ENCODE measurements at places on chromosomes 5 and 9. TPM values are rescaled to one million over a fixed set of nuclear protein-coding genes. Genes with fewer than 3 reads are reported as not detected.

DNA sequence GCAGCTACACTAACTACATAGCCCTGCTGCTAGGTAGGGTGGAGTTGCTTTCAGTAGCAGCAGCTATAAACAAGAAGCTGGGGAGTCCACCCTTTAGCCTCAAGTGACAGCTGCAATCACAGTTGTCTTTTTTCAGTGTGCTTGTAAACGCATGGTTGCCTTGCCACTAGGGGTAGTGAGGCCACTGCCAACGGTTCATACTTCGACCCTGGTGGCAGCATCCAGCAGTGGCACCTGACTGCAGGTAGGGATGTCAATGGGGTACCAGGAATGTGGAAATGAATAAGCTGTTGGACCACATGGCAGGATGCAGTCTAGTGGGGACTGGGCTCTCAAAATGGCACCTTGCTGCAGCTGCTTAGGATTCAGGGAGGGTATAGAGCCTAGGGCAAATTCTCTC, 367.2 kb downstream of the RASEF start:
- H3K27ac ChIP-seq, result no peak overlapping the region
- no peak for DNase-seq
- no peaks in the 10 kb centered on the region for H3K36me3 ChIP-seq
- no peak overlapping the region for H3K4me3 ChIP-seq
- no peaks in the 10 kb centered on the region for H3K4me1 ChIP-seq

GRCh38 chr5:167030500-167031120, 1260.8 kb upstream of the WWC1 start:
- no peaks in the 10 kb centered on the region for H3K4me1 ChIP-seq
- peak; percentile 33 for DNase-seq
- no peak overlapping the region for H3K4me3 ChIP-seq
- no peak overlapping the region for H3K27ac ChIP-seq
- no peaks in the 10 kb centered on the region for H3K36me3 ChIP-seq
- no peaks in the 10 kb centered on the region for H3K27me3 ChIP-seq

DNA sequence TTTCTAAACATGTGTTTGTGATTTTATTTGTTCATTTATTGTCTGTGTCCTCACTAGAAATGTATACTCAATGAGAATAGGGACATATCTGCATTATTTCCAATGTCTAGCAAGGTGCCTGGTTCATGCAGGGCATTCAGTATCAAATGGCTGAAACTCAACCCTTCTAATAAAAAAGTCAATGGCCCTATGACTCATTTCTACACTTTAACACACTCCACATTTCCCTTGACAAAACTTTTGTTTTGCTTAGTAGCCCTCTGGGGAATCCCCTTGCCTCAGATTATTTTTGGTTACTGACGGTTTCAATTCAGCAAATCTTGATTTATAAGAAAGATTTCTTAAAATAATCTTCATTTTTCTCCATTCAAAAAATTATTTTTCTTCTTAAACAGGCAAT, 206.0 kb upstream of the DMRTA1 start:
- H3K36me3 ChIP-seq, result no peaks in the 10 kb centered on the region
- H3K4me3 ChIP-seq, result no peak overlapping the region
- no peak for DNase-seq
- no peak overlapping the region for H3K27ac ChIP-seq
- H3K27me3 ChIP-seq, result no peaks in the 10 kb centered on the region
- H3K4me1 ChIP-seq, result peaks cover 20% of the 10 kb centered on the region

DNA sequence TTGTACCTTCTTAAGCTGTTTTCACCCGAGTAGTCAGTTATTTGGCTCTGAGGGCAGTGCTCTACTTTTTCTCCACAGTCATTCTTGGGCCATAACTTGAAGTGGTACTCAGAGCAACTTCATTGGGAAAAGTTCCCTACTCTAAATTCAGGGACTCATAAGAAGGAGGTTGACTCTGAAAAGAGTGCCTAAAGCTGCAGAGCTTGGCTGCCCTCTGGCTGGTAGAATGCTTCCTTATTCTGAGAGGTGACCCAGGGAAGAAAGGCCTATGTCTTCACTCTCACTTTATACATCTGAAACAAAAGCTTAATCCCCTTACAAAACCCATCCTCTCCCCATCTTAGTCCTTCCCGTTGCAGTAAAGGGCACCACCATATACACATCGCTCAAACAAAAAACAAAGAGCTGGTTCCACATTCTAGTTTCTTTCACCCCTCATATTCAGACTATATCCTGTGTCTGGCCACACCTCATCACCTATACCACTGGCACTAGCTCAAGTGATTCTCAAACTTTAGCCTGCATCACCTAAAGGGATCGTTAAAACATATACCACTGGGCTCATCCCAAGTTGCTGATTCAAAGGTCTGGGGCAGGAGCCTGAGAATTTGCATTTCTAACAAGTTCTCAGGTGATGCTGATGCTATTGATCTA, 7.9 kb downstream of the IGIP start:
- no peaks in the 10 kb centered on the region for H3K27me3 ChIP-seq
- no peak overlapping the region for H3K4me3 ChIP-seq
- H3K4me1 ChIP-seq, result no peaks in the 10 kb centered on the region

DNA sequence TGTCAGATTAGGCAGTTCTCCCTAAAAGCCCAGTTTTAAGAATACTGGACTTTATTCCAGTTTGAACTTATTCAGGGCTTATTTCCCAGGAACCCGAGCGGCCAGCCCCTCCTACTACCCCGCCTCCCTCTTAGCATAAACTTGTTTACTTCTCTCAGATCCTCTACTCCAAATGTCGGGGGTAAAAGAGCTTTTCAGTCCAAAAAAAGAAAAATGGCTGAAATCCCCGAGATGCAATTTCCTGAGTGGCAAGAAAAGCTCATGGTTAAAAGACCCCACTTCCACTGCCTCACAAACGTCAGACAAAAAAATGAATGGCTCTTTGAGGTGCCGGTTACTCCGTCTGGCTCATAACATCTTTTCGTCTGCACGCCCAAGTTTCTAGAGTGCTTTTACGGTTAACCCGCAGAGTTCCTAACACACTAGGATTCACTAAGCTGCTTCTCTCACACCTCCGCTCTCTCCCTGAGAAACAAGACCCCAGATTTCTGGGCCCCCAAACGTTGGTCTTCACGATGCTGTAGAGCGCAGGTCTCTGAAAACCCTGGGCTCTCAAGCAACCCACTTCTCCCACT, 402 bp downstream of the BRD8 start:
- H3K27me3 ChIP-seq, result no peaks in the 10 kb centered on the region
- peaks cover 10% of the 10 kb centered on the region for H3K36me3 ChIP-seq
- no peak overlapping the region for H3K27ac ChIP-seq
- DNase-seq, result no peak
- H3K4me1 ChIP-seq, result peaks cover 9% of the 10 kb centered on the region

- H3K36me3 ChIP-seq, result no peaks in the 10 kb centered on the region
- DNase-seq, result no peak
- H3K27me3 ChIP-seq, result no peaks in the 10 kb centered on the region
- H3K27ac ChIP-seq, result no peak overlapping the region
- H3K4me1 ChIP-seq, result no peaks in the 10 kb centered on the region
Observed at GRCh38 chr5:32984851-32985610, 273.9 kb downstream of the NPR3 start.

The RPL12 gene
- 1,592 TPM for total RNA-seq

The LHX2 gene
- 2.6 TPM for total RNA-seq

The PCDHGC4 gene
- total RNA-seq, result 0.39 TPM

- H3K36me3 ChIP-seq, result no peaks in the 10 kb centered on the region
- no peak overlapping the region for H3K27ac ChIP-seq
- H3K4me3 ChIP-seq, result no peak overlapping the region
- DNase-seq, result no peak
- peaks cover 19% of the 10 kb centered on the region for H3K4me1 ChIP-seq
Observed at GRCh38 chr9:20030671-20031070, 241.8 kb upstream of the SLC24A2 start.
